ENCODE measurements at places on chromosomes 3 and 15.

DNA sequence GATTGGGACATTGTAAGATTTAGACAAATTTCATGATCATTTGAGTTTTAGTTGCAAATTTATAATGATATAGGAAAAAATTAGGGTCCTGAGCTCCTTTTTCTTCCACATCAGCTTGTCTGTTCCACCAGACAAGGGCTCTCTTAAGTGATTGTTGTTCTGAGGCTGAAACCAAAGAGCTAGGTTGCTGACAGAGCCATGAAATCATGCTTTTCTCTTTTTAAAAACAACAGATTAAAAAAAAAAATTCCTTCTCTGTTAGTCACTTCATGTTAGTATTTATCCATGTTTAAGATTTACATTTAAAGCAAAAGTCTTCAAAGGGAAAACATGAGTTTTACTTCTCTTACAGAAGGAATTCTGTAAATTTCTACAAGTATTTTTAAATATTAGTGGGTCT lies 56.8 kb downstream of the ATP2C1 start:
- no peak for DNase-seq

DNA sequence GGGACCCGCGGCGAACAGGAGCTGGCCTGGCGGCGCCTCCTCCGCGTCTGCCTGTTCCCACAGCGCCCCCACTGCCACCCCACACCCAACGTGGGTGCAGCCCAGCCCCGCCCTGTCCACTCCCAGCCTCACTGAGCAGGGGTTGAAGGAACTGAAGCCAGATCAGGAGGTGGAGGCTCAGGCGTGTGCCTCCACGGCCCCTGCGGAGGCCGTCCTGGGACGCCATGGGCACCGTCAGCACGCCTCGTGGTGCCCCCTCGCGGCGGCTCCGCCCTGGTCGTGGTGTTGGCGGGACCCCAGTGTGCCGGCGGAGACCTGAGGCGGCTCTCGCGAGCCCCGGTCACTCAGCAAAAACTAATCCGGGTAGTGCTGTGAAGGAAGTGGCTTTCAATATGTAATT lies 39.0 kb upstream of the PRSS50 start:
- DNase-seq: no peak

DNA sequence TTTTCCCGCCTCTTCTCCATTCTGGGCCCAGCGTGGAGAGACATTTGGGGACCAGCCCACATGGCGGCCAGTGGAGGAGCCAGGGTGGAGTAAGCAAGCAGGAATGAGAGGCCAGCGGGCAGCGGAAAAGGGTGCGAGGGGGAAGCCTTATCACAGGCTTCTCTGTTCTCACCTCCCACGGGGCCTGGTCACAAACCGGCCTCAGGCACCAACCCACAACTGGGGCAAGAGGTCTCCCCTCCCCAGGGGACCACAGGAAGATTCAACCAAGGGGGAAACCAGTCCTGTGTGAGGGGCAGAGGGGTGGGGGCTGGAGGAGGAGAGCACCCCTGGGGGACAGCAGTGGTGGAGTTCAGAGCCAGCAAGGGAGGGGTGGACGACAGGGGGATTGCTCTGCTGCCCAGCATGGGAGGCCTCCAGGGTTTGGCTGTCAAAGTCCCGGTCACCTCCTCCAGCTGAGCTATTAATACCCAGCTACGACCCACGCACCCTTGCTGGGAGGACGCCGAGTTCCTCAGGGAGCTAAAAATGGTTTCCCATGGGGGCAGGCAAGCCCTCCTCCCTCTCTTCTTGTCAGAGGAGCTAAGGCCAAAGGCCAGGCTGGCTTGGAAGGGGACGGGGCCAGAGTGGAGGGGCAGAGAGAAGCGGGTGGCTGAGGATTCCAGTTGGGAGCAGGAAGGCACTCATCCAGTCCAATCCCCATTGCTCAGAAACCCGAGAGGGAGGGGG lies 23.8 kb upstream of the RPL29 start:
- DNase-seq: no peak

DNA sequence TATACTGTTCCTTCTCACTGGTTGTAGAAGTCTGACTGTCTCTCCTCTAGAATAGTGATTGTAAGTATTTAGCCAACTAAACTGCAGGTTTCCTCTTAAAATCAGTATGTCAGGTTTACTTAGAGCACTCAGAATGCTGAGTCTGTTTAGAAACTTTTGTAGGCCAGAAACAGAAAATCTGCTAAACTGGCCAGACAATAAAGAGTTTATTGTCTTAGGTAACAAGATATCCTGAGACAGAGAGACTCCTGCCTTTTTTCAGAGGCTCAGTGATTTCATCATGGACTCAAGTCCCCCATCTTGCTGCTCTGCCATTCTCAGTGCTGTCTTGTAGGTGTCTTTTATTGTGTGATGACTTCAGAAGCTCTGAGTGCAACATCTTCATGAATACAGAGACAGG lies 279.0 kb downstream of the MFSD1 start:
- no peak for DNase-seq

GRCh38 chr3:16528581-16528993 lies 15.1 kb upstream of the RFTN1 start:
- DNase-seq: no peak

DNA sequence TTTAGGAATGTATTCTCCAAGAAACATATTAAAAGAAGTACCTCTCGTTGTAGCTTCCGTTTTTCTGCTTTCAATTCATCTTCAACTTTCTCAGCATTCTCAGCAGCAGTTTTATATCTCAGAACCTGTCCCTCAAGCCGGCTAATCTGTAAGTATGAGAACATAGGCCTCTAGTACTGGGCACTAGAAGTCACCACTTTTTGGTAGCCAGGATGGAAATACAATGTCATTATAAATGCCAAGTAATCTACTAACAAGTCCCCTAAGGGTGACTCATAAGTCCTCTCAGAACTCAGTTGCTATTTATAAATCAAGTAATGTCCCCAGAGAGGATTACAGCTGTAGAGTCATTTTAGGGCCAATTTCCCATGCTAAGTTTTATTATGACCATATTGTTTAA lies 61.1 kb downstream of the MLH1 start:
- no peak for DNase-seq

GRCh38 chr3:113231391-113231790 lies 20.0 kb downstream of the BOC start:
- DNase-seq: no peak

DNA sequence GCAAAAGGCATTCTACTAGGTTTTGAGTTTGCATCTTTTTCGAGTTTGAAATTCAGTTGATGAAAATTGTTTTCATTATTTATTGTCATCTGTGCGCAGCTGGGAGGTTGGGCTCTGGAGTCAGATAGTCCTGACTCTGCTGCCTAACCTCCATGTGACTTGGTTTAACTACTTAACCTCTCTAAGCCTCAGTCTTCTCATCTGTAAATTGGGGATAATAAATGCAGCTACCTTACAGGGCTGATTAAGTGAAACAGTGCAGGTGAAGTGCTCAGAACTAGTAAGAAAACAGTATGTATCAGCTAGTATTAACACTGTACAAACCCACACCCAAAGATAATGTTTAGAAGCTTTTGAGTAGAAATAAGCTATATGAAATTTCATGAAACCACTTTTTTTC lies 14.1 kb upstream of the UBE2E1 start:
- no peak for DNase-seq

DNA sequence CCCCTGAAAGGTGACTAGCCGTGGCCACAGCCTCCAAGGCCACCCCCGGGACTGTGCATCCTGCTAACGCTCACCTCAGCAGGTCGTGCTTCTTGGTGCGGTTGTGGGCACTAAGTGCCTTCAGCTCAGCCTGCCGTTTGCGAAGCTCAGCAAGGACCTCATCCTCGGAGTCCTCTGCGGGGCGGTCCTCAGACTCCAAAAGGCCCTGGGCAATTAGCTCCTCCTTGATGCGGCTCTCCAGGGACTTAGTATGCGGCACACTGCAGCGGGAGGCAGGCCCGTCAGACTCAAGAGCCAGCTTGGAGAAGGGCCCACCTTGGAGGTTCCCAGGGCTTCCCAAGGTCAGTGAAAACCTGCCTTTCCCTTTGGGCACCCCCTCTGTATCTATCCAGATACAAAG lies 8.3 kb downstream of the TADA3 start:
- DNase-seq: no peak

DNA sequence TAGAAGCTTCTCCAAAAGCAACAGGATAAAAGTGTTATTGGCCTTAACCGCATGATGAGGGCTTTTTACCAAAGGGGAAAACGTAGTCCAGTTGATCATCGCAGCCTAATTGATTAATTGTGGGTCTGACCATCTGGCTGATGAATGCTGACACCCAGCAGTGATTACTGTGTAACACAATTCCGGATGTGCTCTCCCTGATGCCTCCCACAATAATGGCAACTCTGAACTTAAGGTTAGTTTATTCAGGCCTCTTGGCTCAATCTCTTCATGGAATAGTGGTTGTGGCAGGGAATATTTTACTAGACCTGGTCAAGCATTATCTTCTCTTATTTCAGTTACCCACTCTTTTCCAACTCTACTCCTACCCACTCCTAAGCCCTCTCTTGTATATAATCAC lies 332.9 kb downstream of the TIGIT start:
- DNase-seq: no peak

DNA sequence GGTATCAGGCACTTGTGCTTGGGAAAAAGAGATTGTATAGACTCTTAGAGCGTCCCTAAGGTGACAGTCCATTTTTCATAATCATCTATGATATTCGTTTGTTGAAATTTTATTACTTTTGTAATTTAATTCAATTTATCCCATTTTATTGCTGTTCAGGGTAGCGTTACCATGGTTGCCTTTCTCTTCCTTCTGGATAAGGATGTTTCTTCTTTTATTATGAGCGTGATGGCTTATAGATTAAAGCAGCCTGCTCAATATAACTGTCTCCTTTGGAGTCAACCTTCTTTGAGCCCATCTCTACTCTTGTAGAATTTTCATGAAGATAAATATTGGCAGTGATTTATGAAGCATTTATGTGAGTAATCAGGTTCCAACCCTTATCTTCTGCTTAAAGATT lies 182.0 kb downstream of the LRTM1 start:
- no peak for DNase-seq

DNA sequence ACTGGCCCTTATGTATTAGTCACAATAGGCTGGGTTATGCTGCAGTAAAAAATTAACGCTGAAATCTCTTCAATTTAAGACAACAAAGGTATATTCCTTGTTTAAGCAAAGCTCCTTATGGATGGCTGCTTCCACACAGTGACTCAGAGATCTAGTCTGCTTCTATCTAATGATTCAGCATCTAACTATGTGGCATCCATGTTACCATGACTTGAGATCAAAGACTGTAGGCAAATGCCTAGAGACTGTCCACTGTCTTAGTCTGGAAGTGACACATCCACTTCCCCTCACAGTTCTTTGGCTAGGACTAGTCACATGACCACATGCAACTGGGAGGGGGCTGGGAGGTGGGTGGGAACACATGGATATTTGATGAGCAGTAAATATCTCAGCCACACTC lies 61.3 kb upstream of the PSMD6 start:
- DNase-seq: no peak

DNA sequence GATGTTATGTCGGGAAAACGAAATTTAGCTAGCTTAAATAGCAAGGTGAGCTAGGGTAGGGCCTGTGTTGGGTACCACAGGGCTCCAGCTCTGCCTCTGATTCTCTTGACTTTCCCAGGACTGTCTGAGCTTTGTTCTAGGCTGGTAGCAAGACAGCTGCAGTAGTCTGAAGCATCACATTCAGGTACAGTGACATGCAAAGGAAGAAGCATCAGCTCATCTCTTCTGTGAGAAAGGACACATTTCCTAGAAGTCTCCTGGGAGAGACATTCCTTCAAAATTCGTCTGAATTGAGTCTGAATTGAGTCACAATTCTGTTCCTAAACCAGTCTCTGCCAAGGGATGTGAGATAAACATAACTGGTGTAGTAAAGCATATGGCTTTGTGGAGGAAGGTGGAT lies 8.5 kb upstream of the UBXN7 start:
- DNase-seq: no peak

- no peak for DNase-seq
Observed at GRCh38 chr3:165770781-165771180, 66.4 kb downstream of the BCHE start.

GRCh38 chr15:57158997-57159668 lies 217.2 kb upstream of the CGNL1 start:
- DNase-seq: no peak

- no peak for DNase-seq
Observed at GRCh38 chr3:69649120-69650065, 89.9 kb upstream of the MITF start.

DNA sequence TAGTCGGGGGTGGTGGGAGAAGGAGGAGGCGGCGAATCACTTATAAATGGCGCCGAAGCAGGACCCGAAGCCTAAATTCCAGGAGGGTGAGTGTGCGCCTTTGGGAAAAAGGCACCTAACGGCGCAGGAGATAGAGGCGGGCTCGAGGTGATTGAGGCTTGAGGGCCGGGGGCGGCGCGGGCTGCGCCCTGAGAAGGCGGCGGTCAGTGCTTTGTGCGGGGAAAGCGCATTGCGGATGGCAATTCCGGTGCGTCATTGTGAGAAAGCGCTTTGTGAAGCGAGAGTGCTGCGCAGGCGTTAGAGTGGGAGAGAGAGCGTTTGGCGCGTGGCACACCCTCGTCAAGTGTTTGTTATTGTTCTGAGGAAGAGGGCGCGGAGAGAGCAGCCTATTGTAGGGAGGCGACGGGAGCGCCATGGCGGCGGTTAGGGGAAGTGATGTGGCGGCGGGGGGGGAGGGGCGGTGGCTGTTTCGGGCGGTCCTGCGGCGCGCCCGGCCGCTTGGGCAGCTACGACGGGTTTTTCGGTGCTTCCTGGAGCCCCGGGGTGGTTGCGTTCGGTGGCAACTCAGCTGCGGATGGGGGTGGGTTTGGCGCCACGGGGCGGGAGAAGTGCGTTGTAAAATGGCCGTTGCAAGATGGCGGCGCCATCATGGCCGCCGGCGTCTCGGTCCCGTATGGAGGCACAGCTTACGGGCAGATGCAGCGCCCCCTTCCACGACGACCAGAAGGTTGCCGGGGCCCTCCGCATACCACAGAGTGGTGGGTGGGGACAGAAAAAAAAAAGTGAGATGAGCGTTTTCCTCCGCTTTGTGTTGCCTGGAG lies 492 bp downstream of the MORF4L1 start:
- DNase-seq: peak; percentile 89

GRCh38 chr15:80502782-80503181 lies 98.6 kb downstream of the ARNT2 start:
- no peak for DNase-seq

- DNase-seq: no peak
Observed at GRCh38 chr3:186511245-186511644, 32.9 kb downstream of the CRYGS start.

GRCh38 chr3:62823461-62824050 lies 51.7 kb downstream of the CADPS start:
- DNase-seq: no peak

- DNase-seq: no peak
Observed at GRCh38 chr15:25860885-25861866, 2.0 kb downstream of the ATP10A start.

DNA sequence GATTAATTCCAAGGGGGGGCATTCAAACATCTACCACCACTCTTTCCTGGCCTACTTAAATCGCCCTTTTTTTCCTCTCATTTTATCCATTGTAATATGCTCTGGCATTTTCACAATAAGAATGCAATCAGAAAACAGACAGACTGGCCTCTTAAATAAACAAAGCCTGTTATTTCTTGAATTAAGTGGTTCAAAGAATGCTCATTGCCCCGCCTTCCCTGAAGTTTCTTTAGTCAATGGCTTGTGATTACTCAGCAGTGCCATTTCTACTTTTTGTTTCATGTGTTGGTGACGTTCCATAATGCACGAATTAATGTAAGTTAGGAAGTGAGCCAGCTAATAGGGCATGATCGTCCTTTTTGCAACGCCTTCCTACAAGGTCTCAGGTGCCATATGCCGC lies 68.0 kb downstream of the FBN1 start:
- DNase-seq: no peak
